ENCODE measurements at places on chromosomes 5 and 9.

DNA sequence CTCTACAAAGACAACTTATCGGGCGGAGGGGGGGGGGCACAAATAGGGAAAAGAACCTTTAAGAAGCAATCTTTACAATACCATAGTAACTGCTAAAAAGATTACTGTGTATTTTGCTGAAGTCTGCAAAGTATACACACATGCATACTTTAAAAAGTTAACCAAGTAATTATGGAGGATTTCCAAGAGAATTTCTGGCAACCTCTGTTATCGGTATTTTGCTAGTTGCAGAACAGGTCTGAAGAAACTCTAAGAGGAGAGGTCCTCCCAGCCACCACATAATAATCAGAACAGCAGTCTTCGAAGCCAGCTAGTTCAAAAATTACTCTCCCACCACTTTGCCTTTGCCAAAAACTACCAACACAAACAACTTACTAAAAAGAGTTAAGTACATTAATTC lies 56.1 kb downstream of the UBAP2 start:
- DNase-seq: no peak

GRCh38 chr5:1515311-1515920 lies 8.3 kb downstream of the LPCAT1 start:
- no peak for DNase-seq

GRCh38 chr5:66570201-66570600 lies 26.0 kb upstream of the MAST4 start:
- DNase-seq: no peak

- DNase-seq: no peak
Measured at GRCh38 chr9:37382161-37382981, 40.1 kb upstream of the GRHPR start.

- DNase-seq: no peak
Measured at GRCh38 chr9:100619194-100619593, 41.3 kb downstream of the CAVIN4 start.

DNA sequence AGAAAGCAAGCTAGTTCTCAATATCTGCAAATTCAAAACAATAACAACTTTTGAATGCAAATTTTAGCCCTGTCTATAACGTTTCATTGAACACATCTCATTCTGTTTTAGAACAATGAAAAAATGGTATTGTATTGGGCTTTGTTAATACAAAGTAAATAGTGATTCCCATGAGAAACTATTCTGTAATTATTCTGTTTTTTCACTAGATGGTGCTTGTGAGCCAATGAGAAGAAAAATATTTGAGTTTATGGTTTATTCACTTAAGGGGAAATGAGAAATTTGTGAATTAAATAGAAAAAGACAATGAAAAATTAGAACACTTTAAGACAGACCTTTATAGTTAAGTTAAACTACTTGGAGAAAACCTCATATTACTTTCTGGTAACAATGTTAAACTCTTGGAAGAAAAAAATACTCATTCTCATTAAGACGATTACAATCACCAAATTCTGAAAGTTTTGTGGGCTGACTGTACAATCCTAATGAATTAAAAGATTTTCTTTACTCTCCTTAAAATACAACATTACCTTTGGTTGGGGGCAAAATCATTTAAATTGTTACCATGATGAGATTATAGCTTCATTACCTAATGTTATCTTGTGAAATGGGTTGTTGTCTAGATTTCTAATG lies 127.0 kb downstream of the NNT start:
- DNase-seq: no peak

DNA sequence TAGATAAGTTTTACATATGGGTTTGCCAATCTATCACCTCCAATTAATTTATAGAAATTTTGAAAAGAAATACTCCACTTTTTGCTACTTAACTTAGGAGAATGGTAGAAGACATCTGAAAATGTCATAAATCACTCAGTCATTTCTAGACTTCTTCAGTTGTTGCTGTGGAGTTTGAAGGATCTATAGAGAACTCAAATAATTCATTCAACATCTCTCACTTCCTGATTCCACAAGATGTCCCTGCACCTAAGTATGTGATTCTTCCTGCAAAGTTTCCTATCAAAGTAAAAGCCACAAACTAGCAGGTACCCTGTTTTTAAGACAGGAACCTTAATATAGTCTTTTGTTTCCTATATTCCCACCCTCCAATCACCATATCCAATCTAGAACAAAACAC lies 297.1 kb upstream of the ATP10B start:
- no peak for DNase-seq

GRCh38 chr5:5306696-5307095 lies 115.8 kb upstream of the ICE1 start:
- DNase-seq: no peak

DNA sequence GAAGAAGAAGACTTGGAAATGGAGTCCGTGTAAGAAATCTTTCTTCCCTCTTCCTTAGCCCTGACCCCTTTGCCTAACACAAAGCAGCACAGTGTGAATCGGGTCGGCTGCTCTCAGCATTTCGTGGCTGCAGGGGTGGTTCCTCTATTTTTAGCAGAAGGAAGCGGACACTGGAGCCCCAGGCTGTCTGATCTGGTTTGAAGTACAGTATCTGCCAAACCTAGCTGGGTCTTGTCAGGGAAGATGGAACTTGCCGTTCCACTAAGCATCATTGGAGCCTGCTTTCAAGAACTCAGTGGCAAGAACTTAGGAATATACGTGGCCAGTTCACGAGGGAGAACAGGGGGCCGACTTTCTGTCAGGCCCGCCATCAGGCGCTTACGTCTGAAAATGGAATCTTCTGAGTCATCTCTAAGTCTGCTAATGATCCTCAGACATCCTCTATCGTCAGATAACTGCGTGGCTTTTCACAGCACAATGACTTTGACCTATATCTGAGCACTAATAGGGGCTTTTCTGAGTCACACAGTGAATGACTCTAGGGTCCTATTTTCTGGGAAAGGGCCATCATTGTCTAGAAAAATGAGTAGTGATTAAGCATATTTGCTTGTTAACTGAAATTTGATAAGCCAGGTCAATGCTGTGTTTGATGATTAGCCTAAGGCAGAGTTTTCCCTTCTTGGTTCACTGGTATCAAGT lies 43.3 kb upstream of the NCS1 start:
- peak; percentile 47 for DNase-seq

DNA sequence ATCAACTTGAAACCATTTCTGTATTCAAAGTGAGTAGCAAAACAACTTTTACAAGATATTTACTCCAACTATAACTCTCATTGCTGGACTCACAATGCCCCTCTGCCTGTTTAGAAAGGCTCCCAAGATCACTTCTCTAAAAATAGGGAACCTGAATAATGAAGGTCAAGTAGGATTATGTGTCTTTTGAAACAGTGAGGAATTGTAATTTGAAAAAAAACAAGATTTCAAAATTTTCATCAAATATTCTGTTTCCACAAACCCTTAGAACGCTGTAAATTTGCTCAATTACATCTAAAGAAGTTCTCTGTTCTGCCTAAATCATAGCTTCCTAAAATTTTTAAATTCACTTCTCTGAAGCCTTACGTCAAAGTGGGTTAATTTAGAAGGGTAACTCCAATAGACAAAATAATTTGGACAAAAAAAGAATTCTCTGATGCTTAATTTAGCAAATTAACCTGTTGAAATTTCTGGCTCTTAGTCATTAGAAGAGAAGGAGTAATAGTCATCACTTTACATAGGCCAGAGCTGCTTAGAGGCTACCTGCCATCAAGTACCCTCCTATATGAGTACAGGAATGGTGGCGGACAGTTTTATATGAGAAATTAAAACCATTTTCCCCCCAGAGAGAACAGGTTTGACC lies 4.0 kb downstream of the ELL2 start:
- no peak for DNase-seq

- no peak for DNase-seq
Measured at GRCh38 chr5:139063664-139064054, 134.5 kb downstream of the SIL1 start.

- no peak for DNase-seq
Measured at GRCh38 chr5:115450741-115451140, 93.8 kb downstream of the FEM1C start.

DNA sequence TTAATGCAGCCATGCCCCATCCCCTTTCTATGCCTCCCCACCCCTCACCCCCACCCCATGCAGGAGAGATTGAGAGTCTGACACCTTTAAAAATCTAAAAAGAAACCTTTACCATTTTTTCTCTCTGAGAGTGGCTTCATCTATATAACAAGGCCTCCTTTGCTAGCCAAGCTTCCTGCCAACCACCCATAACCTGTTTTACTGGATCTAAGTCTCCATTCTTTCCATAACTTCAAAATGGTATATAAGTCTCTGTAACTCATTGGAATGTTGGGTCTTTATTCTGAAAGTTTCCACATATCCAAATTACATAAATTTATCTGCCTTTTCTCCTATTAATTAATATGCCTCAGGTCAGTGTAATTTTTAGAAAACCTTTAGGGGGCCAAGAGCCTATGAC lies 1174.0 kb downstream of the MAT2B start:
- no peak for DNase-seq

- DNase-seq: no peak
Measured at GRCh38 chr5:14420101-14420811, 161.3 kb upstream of the OTULINL start.

DNA sequence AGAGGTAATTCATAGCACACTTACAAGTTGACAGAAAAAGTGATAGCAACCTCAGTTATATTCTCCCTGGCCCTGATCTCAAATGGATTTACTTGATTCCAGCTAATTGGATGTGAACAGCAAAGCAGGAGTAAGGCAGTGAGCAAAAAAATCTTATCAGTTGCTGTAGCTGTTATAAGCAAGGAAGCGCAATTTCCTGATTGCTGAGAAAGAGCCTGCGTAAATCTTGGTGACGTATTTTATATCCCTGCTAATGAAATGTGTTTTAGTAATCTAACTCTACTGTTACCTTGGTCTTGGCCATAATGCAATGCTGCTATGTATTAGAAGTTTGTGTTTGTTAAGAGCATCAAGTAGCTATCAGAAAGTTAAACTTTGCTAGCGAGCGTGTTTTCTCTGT lies 661.2 kb upstream of the SEMA6A start:
- no peak for DNase-seq

DNA sequence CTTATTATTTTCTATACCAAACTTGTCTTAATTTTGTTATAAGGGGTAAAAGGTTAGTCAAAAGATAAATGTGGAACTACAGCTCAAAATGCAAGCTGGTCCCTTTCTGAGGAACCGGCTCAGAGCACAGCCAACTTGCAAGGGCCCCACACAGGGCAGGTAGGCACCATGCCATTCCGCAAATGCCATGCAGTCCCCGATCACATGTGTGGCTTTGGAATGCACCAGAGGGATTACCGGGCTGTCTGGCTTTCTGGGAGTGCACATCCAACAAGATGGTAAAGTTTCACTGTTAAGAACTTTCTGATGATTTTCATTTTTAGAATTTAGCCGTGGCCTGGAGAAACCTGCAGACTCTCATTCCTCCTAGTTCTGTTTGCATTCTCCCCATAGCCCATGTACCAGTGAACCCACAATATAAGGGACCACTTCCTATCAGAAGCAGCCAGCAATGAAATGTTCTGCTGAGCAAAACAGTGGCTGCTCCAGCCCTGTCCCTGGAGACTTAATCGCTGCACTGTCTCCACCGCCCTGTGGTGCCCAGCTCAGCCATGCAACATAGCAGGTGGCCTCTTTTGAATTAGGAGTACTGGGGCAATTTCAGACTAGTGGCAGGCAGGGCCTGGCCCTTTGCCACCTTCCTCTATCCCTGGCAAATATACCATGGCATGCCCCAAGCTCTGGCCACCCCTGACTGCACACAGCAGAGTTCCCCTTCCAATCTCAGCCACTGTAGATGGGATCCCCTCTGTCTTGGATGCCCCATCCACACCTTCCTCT lies 11.4 kb downstream of the SHB start:
- DNase-seq: no peak

DNA sequence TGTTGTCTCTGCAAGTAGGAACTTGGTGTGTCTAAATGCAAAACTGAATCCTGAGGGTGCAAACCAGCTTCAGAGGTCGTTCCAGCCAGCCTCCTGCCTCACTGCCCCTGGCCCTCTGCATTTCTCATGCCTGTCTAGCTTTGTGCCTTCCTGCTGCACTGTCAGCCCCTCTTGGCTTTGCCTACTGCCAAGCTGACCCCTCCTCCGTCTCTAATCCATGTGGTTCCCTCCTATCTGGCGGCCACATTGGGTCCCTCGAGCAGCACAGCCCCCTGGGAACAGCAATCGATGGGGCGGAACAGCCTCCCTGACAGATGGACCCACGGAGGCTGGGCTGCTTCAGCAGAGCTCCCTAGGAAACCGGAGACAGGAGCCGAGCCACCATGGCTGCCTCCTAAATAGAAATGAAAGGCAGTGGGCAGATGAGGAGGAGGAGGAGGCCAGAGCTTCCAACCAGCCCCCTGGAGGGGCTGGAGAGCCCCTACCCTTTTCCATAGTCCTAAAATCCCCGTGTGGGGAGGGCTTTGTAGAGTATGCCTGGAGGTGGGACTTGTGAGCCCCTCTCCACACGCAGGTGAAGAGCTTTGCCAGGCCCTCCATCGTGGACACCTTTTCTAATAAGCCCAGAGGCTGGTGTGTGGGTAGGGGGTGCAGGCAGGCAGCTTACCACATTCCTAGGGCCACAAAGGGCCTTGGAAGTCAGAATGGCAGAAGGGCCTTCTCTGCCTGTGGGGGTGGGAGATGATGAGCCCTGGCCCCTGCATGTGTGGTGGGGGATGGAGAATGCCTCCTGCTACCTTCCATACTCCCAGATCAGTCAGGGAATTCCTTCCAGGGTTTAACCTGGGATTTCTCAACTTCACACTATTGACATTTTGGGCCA lies 9.2 kb upstream of the CXXC5 start:
- DNase-seq: no peak

DNA sequence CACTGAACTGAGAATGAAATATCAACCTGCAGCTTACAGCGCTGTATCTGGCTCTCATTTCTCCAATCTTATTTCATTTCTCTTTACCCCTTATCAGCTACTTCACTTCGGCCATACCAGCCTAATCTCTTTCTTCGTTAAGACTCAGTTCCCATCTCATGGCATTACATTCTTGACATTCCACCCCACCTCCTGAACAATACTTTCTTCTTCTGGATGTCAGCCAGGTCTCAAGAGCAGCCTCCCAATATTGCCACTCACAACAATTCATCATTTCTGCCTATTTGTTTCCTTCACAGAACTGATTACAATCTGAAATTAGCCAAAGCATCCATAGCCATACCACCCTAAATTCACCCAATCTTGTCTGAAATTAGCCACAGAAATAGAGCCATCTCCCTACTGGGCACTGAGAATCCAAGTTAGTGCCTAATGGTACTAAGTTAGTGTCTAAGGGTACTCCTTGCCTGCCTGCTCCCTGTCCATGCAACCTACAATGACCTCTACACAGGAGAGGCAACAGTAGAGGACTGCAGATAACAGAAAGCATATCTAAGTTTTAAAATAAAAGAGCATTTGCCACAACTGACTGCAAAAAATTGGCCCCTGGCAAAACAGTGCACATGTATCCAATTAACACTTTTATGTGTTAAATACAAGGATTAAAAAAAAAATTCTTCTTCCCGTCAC lies 35.2 kb downstream of the SETX start:
- no peak for DNase-seq

GRCh38 chr5:128212191-128212806 lies 128.7 kb downstream of the SLC12A2 start:
- DNase-seq: no peak

GRCh38 chr9:1129382-1129781 lies 79.2 kb downstream of the DMRT2 start:
- DNase-seq: no peak

- no peak for DNase-seq
Measured at GRCh38 chr5:111142932-111143331, 50.8 kb downstream of the WDR36 start.

GRCh38 chr5:37938076-37938852 lies 98.4 kb upstream of the GDNF start:
- DNase-seq: no peak

GRCh38 chr9:29556317-29556716 lies 1983.0 kb upstream of the C9orf72 start:
- no peak for DNase-seq
